HFFc6 (cell line): ENCODE measurements at places on chromosomes 12 and 14. TPM values are rescaled to one million over a fixed set of nuclear protein-coding genes. Genes with fewer than 3 reads are reported as not detected.

DNA sequence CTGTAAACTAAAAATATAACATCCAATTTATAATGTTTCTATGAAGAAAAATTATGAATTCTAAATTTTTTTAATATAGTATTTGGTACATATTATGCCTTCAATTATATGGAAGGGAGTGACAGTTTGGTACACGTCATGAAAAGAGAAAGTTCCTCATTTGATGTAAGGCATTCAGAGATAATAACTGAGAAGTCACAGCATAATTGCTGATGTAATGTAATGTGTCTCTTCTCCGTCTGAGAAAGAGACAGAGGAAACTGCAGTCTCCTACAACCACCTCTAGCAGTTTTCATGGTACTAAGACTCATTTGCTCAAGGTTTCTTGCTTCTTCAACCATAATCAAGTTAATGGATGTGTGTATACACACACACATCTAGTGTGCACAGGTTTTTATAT is 2.3 kb upstream of the CD69 start:
- peaks cover 5% of the 10 kb centered on the region; the same call in 1 of the 2 replicates for H3K4me1 ChIP-seq
- DNase-seq, result no peak

DNA sequence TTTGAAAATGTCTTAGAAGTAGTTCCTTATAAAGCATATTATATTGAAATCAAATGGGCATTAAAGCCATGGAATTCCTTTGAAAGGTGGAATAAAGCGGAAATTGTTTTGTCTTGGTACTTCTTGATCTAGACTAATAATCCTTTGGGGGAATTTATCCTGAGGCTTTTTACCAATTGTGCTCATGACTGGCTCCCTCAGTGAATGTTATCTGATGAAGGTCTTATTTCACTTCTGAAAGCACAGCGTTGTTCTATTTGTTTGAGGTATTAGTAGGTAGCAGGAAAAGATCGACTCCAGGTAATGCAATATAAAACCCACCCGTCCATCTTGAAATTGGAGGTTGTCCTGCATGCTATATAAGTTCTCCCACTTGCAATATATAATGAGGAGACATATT is 64.8 kb downstream of the PPFIBP1 start:
- H3K36me3 ChIP-seq, result peaks cover 29% of the 10 kb centered on the region
- no peak overlapping the region for H3K4me3 ChIP-seq
- no peak for DNase-seq
- peaks cover 55% of the 10 kb centered on the region for H3K4me1 ChIP-seq
- no peak overlapping the region for H3K27ac ChIP-seq
- H3K27me3 ChIP-seq, result no peaks in the 10 kb centered on the region

- peak overlapping the region; percentile 87 for H3K4me3 ChIP-seq
- H3K27me3 ChIP-seq, result peaks cover 3% of the 10 kb centered on the region
- DNase-seq, result no peak
- peaks cover 49% of the 10 kb centered on the region for H3K4me1 ChIP-seq
- H3K36me3 ChIP-seq, result no peaks in the 10 kb centered on the region
- peak overlapping the region; percentile 65 for H3K27ac ChIP-seq
These were observed 581 bp downstream of the ARG2 start for GRCh38 chr14:67620217-67620785.

- H3K27ac ChIP-seq, result no peak overlapping the region
- peaks cover 5% of the 10 kb centered on the region for H3K27me3 ChIP-seq
- peaks cover 17% of the 10 kb centered on the region for H3K4me1 ChIP-seq
- no peaks in the 10 kb centered on the region for H3K36me3 ChIP-seq
- no peak overlapping the region for H3K4me3 ChIP-seq
These were observed 132.0 kb upstream of the ARHGAP5 start for GRCh38 chr14:31945074-31945613.

DNA sequence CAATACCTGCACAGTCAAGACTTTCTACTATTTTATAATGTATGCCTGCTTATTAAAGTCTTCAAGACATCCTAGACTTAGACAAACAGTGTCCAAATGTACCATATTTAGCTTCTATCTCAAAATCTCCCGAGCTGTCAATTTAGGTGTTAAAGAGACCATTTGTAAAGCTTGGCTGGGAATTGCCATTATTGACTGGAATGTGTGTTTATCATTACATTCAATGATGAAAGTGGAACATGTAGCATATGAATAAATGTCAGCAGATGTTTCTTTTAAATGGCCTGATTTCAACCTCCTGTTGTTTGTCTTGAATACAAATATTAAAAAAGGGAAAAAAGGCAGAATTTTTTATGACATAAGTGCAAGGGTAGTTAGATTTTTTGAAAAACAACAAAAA is 572.3 kb downstream of the PRKD1 start:
- no peak for DNase-seq
- no peak overlapping the region for H3K4me3 ChIP-seq
- H3K36me3 ChIP-seq, result no peaks in the 10 kb centered on the region
- no peak overlapping the region for H3K27ac ChIP-seq
- H3K27me3 ChIP-seq, result no peaks in the 10 kb centered on the region

- no peaks in the 10 kb centered on the region; the same call in 1 of the 2 replicates for H3K27me3 ChIP-seq
- H3K36me3 ChIP-seq, result no peaks in the 10 kb centered on the region
- H3K27ac ChIP-seq, result no peak overlapping the region
- H3K4me3 ChIP-seq, result no peak overlapping the region
These were observed 644.7 kb downstream of the VRK1 start for GRCh38 chr14:97441740-97442362.

GRCh38 chr14:82724316-82724715 is 1190.7 kb upstream of the SEL1L start:
- H3K27ac ChIP-seq, result no peak overlapping the region
- DNase-seq, result no peak
- H3K4me1 ChIP-seq, result no peaks in the 10 kb centered on the region
- no peaks in the 10 kb centered on the region; the same call in 1 of the 2 replicates for H3K27me3 ChIP-seq

DNA sequence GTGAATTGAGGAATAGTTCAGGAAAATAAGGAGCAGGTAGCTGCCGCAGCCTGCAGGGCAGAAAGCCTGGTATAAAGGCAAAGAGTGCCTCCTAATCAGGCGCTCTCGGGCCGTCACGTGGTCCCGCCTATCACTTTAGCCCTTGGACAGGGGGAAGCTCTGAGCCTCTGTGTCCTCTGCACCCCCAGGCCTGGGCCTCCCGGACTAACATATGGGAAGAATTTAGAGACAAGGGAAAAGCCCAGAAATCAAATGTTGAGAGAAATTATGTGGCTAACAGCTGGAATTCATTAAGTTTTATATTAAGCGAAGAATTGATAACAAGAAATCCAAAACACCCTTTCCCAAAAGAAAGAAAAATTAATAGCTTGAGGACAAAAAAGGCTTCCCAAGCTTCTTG is 417.7 kb downstream of the ATP23 start:
- H3K27ac ChIP-seq, result no peak overlapping the region
- peaks cover 29% of the 10 kb centered on the region for H3K4me1 ChIP-seq
- H3K4me3 ChIP-seq, result no peak overlapping the region
- H3K36me3 ChIP-seq, result no peaks in the 10 kb centered on the region
- DNase-seq, result no peak

GRCh38 chr12:80791863-80792262 is 75.2 kb downstream of the MYF5 start:
- peaks cover 7% of the 10 kb centered on the region; the same call in 1 of the 2 replicates for H3K4me1 ChIP-seq
- H3K27me3 ChIP-seq, result no peaks in the 10 kb centered on the region
- H3K4me3 ChIP-seq, result no peak overlapping the region
- no peak for DNase-seq

GRCh38 chr12:48996794-48997718 is 2.1 kb downstream of the DDN start:
- H3K36me3 ChIP-seq, result peaks cover 3% of the 10 kb centered on the region; the same call in 1 of the 2 replicates
- H3K27ac ChIP-seq, result no peak overlapping the region
- peaks cover 42% of the 10 kb centered on the region for H3K4me1 ChIP-seq
- no peak overlapping the region; the same call in 1 of the 2 replicates for H3K4me3 ChIP-seq

GRCh38 chr14:104743461-104744380 is 9.2 kb upstream of the SIVA1 start:
- no peak overlapping the region for H3K27ac ChIP-seq
- no peak for DNase-seq
- peaks cover 13% of the 10 kb centered on the region for H3K4me1 ChIP-seq
- H3K4me3 ChIP-seq, result no peak overlapping the region

- H3K4me1 ChIP-seq, result no peaks in the 10 kb centered on the region
- no peak overlapping the region for H3K4me3 ChIP-seq
- H3K36me3 ChIP-seq, result no peaks in the 10 kb centered on the region
These were observed 393.8 kb downstream of the NPAS3 start for GRCh38 chr14:33332497-33332896.

The NPFF gene
- not detected in 2 replicates for total RNA-seq

GRCh38 chr12:108842361-108842760 is 15.0 kb downstream of the SSH1 start:
- H3K4me1 ChIP-seq, result peaks cover 78% of the 10 kb centered on the region
- peaks cover 10% of the 10 kb centered on the region for H3K27me3 ChIP-seq
- DNase-seq, result no peak
- H3K4me3 ChIP-seq, result no peak overlapping the region

DNA sequence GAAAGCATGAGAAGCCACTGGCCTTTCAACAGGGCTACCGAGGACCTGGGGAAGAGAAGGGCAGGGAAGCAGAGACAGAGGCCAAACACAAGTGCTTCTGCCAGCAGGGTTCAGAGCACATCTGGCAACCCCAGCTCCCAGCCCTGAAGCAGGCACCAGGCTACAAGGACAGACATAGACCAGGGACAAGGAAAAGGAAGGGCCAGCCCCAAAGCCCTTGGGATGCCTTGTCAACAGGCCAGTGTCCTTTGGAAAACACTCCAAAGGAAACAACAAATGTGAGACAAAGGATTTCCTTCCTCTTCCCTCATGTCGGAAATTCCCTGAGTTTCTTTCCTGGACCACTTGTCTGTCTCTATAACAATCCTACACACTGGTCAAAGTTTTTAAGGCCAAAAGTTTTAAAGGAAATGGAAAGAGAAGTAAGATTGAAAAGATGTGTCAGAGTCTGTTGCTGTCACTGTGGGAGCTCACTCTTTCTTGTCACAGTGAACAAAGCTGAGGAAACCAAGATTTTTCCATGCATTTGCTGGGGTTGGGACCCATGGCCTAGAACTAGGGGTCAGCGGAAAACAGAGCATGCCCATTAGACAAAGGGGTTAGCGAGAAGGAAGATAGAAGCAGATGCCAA is 59.4 kb downstream of the TTC9 start:
- no peaks in the 10 kb centered on the region for H3K36me3 ChIP-seq
- H3K4me3 ChIP-seq, result no peak overlapping the region
- H3K27me3 ChIP-seq, result peaks cover 9% of the 10 kb centered on the region
- H3K4me1 ChIP-seq, result peaks cover 22% of the 10 kb centered on the region

DNA sequence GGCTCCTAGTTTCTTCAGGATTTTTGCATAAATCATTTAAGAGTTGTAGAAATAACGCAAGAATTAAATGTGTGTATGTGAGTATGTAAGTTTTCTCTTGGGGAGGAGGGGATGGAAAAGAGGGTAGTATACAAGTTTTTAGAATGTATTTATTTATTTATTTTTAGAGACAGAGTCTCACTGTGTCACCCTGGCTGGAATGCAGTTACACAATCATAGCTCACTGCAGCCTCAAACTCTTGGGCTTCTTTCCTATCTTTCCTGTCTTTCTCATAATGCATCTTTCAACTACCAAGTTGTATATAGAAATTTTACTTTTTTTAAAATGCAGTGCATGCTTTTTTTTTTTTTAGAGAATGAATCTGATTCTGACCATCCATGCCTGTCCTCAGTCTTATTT is 269.0 kb upstream of the GARIN2 start:
- H3K36me3 ChIP-seq, result peaks cover 9% of the 10 kb centered on the region
- H3K27ac ChIP-seq, result no peak overlapping the region
- DNase-seq, result peak; percentile 15
- no peak overlapping the region for H3K4me3 ChIP-seq
- H3K27me3 ChIP-seq, result no peaks in the 10 kb centered on the region
- peaks cover 28% of the 10 kb centered on the region for H3K4me1 ChIP-seq

The TSPAN19 gene
- not detected in 2 replicates for total RNA-seq

- H3K27me3 ChIP-seq, result peaks cover 2% of the 10 kb centered on the region; the same call in 1 of the 2 replicates
- peak within 1 kb of the TSS; percentile 98 for H3K27ac ChIP-seq
- peak within 1 kb of the TSS; percentile 93 for H3K4me3 ChIP-seq
- peaks cover 41% of the 10 kb centered on the region for H3K4me1 ChIP-seq
- H3K36me3 ChIP-seq, result peaks cover 58% of the 10 kb centered on the region
These were observed at the start of gene OXA1L for GRCh38 chr14:22766457-22767322. TSS of gene OXA1L (plus strand) at chr14:22766688. CDS start at chr14:22766702, 14 bp downstream.

GRCh38 chr14:63727231-63727735 is 582 bp downstream of the SGPP1 start:
- peaks cover 28% of the 10 kb centered on the region for H3K4me1 ChIP-seq
- DNase-seq, result peak; percentile 6
- peak overlapping the region; percentile 98 for H3K4me3 ChIP-seq
- peak overlapping the region; percentile 92 for H3K27ac ChIP-seq

The GRIP1 gene
- total RNA-seq, result 0.20 to 0.45 TPM in 2 of 3 replicates, not detected in the other

GRCh38 chr12:112261559-112261958 is 120.7 kb downstream of the HECTD4 start:
- H3K27ac ChIP-seq, result no peak overlapping the region
- H3K4me1 ChIP-seq, result no peaks in the 10 kb centered on the region
- H3K36me3 ChIP-seq, result peaks cover 10% of the 10 kb centered on the region
- no peak for DNase-seq

GRCh38 chr14:68785534-68786490 is 7.1 kb downstream of the ZFP36L1 start:
- H3K36me3 ChIP-seq, result peaks cover 47% of the 10 kb centered on the region
- H3K27ac ChIP-seq, result peak overlapping the region; percentile 99
- H3K4me3 ChIP-seq, result peak overlapping the region; percentile 68
- no peak for DNase-seq
- H3K4me1 ChIP-seq, result peaks cover 68% of the 10 kb centered on the region

DNA sequence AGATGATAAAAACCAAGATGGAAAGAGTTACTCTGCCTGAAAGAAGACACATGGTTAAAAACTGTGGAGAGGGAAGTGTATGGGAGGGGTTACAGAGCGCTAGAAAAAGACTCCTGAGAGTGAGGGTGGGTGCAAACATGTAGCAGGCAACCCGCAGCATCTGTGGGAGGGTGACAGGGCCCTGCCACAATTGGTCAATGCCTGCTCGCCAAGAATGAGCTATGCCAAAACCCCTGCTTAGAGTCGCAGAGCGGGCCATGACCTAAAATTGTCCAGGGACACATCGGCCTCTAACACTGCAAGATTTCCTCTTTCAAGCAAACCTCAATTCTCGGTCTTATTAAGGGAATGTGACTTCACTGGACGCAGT is 700 bp downstream of the PRKAG1 start:
- peak overlapping the region; percentile 95 for H3K4me3 ChIP-seq
- H3K4me1 ChIP-seq, result peaks cover 52% of the 10 kb centered on the region
- peaks cover 21% of the 10 kb centered on the region for H3K36me3 ChIP-seq
- peak overlapping the region; percentile 99 for H3K27ac ChIP-seq
- peak; percentile 53 for DNase-seq
